ENCODE measurements at places on chromosomes 5 and 9.

DNA sequence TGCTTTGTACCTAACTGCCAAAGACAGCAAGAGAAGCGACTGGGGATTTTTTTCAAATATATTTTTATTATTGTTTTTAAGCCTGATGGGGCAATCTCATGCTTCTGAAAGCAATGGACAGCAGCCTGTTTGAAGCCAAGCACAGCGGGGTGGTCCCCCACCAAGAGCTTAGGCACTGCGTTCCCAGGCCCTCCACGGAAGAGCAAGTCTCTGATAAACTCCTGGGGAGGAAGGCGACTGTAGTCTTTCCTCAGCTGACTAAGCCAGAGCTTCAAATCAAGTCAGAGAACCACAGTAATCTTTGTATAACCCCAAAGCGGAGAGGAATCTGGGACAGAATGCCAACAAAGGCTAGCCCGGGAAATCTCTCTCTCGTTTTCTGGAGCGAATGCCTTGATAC, 54.4 kb downstream of the ARSB start:
- peak; percentile 35 for DNase-seq

- no peak for DNase-seq
These were observed 87.7 kb upstream of the ASS1 start for GRCh38 chr9:130356877-130357584.

GRCh38 chr9:27549196-27549755, 19.7 kb upstream of the MOB3B start:
- DNase-seq, result peak; percentile 27

DNA sequence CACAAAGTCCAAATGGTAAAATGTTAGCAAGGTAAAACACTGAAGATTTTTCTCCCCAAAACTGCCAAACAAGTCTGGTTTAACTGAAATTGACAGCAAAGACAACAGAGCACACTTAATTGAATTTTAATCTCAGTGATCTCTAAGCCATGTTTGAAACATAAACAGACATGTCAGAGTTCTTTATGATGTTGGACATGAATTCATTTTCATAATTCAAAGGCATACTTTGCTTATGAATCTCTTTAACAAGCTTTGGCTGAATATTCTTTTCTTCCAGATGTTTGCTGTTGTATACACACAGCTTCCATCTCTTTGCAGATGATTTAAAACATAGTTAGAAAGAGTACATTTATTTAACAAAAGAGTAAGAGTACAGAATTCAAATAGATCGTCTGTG, 509.1 kb downstream of the RAB3C start:
- DNase-seq, result no peak

DNA sequence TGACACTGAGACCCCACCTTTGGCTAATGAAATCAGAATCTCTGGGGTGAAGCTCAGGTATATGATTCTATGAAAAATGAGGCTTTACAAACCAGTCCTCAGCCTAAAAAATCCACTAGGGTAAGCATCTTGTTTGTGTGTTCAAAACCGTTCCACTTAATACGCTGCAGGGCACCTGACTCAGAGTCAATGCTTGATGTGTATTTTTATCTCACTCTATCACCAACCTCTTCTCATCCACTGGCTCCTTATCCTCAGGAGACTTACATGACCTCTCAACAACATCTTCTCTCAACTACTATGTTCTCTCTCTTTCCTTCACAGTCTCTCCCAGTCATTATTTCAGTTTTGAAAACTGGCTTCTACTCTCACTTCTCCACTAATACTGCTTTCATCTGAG, 153.3 kb upstream of the KCNN2 start:
- no peak for DNase-seq
